CD4-positive, CD25-positive, alpha-beta regulatory T cell (primary cell): ENCODE measurements at places on chromosomes 12 and 14. TPM values are rescaled to one million over a fixed set of nuclear protein-coding genes. Genes with fewer than 3 reads are reported as not detected.

Gene OR6C65
- polyA plus RNA-seq: not detected

Gene STON2
- polyA plus RNA-seq: not detected

Gene PLA2G1B
- polyA plus RNA-seq: not detected

DNA sequence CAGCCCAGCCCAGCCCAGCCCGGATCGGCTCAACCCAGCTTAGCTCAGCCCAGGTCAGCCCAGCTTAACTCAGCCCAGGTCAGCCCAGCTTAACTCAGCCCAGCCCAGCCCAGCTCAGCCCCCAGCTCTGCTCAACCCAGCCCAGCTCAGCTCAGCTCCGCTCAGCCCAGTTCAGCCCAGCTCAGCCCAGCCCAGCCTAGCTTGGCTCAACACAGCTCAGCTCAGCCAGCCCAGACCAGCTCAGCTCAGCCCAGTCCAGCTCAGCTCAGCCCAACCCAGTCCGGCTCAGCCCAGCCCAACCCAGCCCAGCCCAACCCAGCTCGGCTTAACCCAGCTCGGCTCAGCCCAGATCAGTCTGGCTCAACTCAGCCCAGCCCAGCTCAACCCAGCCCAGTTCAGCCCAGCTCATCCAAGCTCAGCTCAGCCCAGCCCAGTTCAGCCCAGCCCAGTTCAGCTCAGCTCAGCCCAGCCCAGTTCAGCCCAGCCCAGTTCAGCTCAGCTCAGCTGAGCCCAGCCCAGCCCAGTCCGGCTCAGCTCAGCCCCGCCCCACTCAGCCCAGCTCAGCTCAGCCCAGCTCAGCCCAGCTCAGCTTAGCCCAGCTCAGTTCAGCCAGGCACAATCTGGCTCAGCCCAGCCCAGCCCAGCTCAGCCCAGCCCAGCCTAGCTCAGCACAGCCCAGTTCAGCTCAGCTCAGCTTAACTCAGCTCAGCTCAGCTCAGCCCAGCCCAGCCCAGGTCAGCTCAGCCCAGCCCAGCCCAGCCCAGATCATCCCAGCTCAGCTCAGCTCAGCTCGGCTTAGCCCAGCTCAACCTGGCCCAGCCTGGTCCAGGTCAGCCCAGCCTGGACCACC, 331.7 kb downstream of the TMEM121 start:
- DNase-seq: peak; percentile 49

DNA sequence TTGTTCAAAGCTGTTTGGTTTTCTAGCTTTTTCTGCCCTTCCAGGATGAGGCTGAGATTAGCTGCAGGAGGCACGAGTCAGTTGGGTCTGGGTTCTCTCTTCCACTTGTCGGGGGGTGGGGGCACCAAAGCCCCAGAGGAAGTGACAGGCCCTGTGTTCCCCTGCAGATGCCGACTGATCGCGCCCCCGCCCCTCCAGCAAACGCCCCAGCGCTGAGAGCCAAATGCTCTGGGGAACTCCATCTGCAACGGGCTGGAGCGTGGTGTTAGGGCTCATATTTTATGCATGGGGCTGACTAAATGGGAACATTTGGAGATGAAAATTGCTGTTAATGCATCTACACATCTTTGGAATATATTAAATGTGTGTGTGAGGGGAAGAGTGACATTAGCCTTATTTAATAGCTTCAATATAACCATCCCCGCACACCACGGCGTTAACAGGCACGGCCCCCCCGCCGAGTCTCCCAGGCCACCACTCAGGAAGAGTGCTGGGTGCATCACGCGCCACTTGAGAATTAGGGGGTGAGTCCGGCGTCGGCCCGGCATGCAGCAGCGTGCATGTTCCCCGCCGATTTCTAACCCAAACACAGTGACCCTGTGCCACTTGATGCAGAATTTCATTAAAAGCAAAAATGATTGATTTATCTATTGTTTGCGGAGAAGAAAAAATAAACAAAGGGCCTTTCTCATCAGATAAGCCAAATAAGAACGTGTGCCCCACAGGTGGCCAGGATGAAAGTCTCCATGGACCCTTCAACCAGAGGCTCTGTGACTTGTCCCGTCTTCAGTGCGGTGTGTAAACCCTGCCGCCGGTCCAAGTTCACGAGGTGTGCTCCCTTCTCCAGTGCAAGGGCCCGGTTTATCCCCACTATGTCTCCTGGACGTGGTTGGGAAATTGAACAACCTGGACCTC, 165.0 kb upstream of the RTL1 start:
- DNase-seq: no peak

GRCh38 chr12:2678426-2678825, 116.3 kb upstream of the FKBP4 start:
- DNase-seq: no peak
